ENCODE measurements at places on chromosomes 5 and 9.

DNA sequence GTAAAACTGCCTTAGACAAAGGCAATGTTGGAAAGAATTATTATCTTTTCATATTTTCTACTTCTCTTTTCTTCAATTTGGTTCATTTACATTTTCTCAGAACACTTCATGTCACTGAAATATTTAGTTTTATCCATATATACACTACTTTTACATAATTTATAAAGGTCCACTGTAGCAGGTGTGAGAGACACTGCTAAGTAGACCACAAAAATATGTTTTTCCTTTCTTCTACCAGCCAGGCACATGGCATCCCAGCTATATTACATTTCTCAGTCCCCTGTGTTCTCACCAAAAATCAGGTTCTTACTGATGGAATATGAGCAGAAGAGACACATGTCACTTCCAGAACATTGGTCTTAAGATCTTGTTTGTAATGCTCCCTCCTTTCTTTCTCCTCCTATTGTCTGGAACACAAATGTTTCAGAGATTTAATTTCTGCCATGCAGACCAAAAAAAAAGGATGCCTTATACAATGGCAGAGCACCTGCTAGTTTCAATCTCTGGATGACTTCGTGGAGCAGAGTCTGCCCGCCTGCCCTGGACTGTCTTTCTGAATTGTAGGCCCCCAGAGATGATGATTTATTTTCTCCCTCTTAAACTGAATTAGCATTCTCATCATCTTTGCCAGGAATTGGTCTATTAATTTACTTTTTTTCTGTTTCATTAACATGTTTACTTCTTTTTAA, 125.4 kb upstream of the ACOT12 start:
- no peak for DNase-seq

DNA sequence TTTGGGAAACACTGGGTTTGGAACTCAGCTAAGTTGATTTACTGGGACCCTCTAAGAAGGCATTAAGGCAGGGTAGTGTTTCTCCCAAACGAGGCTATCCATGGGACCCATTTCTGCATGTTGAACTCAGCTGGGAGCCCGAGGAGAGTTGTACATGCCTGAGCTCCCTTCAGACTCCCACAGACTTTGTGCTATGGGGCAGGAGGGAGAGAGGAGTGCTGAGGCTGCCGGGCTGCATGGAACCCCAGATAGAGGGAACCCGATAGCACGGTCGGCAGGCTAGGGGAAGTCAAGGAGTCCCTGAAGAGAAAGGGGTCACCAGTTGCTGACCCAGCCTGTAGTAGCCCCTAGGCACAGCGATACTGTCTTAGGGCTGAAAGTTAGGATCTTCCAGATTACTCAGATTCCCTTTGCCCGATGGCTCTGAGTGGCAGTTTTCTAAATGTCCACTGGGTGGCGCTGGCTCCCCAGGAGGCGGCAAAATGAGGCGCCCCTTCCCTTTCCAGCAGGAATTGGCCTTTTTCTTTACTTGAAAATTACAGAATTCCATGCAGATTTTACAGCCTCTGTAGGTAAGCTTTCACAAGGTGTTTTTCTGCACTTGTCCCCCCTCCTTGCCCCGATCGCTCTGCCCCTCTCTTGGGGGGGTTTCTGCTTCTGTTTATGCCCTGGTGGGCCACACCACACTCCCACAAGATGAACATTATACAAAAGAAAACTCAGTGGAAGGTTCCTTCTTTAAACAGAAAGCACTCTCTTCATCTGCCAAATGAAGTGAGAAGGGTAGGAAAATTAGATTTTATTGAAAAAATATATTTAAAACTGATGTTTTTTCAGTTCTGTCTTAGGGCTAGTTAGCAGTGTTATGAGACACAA, 17.8 kb downstream of the NANS start:
- no peak for DNase-seq

- peak; percentile 7 for DNase-seq
Measured at GRCh38 chr5:94969174-94969573, 315.7 kb downstream of the MCTP1 start.

- DNase-seq = no peak
Measured at GRCh38 chr9:137221506-137222111, 431 bp downstream of the RNF208 start.

DNA sequence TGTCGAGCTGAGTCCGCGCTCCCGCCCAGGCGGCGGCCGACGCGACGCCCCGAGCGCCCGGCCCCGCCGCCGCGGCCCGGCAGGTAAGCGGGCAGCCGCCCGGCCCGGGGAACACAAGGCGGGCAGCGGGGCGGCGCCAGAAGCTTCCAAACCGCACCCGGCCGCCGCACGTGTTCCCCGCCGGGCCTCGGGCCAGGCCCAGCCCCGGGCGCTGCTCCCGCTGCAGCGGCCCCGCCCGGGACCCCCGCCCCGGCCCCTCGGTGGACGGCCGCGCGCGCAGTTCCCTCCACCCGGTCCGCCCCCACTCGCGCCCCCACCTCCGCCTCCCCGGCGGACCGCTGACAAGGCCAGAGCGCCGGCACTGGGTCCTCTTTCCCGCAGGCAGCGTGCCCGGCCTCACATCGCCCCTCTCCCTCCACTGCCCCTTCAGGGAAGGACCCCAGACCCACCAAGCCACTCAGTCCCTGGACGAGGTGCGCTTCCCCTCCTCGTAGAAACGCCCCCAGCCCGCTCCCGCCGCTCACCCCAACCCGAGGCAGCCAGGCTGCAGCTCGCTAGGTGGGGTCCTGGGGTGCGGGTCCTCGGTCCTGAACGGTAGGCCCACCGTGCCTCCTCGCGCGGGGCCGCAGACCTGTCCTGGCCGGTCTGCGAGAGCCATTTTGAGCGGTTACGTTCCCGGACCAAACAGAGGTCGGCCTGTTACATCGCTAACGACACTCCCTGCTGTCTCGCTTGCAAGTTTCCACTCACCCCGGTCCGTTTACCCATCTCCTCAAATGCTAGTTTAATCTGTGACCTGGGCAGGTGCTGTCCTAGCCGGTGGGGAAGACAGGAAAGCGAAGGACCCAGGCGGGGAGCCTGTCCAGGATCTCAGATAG, 475 bp downstream of the WDR5 start:
- no peak for DNase-seq

- no peak for DNase-seq
Measured at GRCh38 chr5:39333104-39333503, 31.2 kb downstream of the C9 start.

DNA sequence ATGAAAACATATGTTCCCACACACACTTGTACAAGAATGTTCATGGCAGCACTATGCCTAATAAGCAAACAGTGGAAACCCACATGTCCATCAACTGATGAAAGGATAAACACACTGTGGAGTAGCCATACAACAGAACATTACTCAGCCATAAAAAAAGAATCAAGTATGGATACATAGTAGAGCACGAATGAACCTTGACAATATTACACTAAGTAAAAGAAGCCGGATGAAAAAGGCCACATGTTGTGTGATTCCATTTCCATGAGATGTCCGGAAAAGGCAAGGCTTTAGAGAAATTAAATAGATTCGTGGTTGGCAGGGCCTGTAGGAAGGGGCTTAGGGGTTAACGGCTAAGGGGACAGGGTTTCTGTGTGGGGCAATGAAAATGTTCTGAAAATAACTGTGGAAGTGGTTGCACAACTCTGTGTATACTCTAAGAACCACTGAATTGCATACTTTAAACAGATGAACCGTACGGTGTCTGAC, 51.4 kb downstream of the COL23A1 start:
- peak; percentile 42 for DNase-seq

DNA sequence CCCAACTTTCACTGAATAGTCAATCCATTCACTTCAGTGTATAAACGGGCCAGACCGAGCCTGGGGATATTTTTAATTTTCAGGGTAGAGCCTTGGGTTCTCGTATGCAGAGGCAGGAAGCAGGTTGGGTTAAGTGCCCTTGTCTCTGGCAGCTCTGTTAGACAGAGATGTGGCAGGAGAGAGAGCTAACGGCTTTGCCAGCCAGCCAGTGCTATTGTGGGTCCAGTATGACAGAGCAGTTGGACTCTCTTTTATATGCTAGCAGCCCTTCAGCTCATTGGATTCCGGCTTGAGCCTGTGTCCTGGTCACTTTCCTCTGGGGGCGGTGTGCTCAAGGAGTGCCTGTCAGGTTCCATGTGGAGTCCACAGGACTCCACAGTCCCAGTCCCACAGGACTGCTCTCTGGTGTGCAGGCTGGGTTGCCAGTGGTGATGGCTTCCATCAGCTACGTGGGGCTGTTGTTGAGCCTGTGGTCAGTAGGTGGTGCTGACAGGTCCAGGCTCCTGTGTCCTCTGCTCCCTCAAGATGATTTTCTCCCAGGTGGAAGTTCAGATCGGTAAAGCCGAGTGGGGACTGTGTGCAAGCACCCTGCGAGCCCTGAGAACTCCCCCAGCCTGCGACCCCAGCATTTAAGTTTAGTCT, 14.3 kb downstream of the CLTA start:
- no peak for DNase-seq

DNA sequence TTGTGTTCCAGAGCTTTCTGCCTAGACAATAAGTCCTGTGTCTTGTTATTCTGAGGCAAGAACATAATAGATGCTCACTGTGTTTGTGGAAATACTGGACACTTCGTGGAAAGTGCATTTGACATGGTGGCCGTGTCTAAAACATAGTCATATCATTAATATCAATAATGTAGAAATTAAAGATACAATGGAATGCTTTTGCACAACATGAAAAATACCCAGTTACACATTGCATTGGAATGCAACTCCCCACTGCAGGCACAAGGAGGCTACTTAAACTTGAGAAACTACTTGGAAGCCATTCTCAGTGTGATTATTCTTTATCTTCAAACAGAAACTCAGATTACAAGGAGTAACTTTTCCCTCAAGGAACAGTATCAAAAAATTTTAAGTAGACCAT, 145.3 kb upstream of the ZNF462 start:
- peak; percentile 65 for DNase-seq

- DNase-seq = no peak
Measured at GRCh38 chr9:107504585-107505455, 15.3 kb upstream of the KLF4 start.

- no peak for DNase-seq
Measured at GRCh38 chr9:92432972-92433548, 8.8 kb upstream of the OMD start.

DNA sequence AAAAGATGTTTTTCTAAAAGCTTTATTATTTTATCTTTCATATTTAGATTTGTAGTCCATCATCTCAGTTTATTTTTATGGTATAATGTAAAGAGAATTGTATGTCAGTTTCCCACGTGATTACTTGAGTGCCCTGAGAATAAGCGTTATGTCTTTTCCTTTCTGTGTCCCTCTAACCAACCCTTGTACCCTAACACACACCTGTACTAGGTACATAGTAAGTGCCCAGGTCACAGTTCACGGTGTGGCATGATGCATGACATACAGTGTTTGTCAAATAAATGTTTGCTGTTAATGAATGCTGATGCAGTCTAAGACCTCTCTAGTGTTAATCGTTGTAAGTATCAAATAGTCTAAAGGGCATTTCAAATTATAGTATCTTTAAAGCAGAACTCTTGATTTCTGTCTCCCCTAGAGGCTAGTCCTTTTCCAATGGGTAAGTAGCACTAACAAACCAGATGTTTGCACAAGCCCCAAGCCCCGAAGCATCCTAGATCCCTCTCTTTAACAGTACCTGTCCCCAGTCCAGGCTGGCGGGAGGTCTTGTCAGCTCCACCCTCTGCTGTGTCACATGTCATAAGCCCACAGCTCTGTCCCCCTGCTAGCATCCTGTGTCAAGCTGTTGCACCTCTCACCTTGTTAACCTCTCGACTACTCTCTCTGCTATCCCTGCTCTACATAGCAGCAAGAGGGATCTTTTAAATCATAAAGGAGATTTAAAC, 23.7 kb downstream of the NUP214 start:
- no peak for DNase-seq

DNA sequence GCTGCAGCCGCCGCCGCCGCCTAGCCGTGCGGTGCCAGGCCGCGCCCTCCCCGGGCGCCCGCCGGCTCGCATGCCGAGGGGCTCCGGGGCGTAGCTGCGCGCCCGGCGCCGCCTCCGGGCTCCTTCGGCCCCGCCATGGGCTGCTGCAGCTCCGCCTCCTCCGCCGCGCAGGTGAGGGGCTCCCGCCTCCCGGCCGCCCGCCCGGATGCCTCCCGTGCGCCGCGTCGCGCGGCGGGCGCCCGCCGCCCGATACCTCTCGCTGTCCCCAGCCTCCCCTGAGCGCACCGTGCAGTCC, 230 bp downstream of the SLC44A1 start:
- DNase-seq = no peak

DNA sequence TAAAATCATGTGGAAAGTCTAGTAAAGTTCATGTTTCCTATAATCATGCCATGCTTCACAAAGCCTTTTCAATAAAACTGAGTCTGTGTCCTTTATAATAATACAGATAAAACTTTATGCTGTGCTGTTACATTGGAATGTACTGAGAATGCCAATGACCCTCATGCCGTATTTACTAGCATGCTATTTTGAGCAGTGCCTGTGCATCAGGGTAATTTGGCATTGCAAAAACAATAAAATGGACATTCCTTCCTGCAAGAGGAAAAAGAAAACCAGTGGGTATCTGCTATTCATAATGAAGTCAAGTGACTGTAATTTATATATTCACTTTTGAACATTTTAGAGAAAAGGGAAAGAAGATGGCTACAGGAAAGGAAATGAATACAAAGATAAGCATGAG, 159.0 kb downstream of the PBX3 start:
- peak; percentile 25 for DNase-seq

GRCh38 chr9:120937596-120937995, 11.0 kb upstream of the TRAF1 start:
- no peak for DNase-seq

GRCh38 chr5:21212026-21212425, 1224.0 kb upstream of the CDH18 start:
- peak; percentile 3 for DNase-seq

- no peak for DNase-seq
Measured at GRCh38 chr5:169197343-169197742, 103.6 kb downstream of the SLIT3 start.

GRCh38 chr5:65363499-65363898, 118.2 kb downstream of the ADAMTS6 start:
- DNase-seq = no peak

GRCh38 chr5:6786786-6787495, 73.7 kb downstream of the TENT4A start:
- no peak for DNase-seq

GRCh38 chr9:80382211-80382891, 810.6 kb downstream of the TLE4 start:
- no peak for DNase-seq

GRCh38 chr9:127968700-127969383, 11.9 kb downstream of the EEIG1 start:
- DNase-seq = peak; percentile 83

- DNase-seq = no peak
Measured at GRCh38 chr5:10599862-10600284, 36.0 kb downstream of the ANKRD33B start.
